ENCODE measurements at places on chromosomes 6 and 20.
A peak's percentile ranks its signal among the peaks of the same experiment; 100 is the strongest.

GRCh38 chr20:35387334-35387733, 24.4 kb downstream of the UQCC1 start:
- DNase-seq, result no peak

DNA sequence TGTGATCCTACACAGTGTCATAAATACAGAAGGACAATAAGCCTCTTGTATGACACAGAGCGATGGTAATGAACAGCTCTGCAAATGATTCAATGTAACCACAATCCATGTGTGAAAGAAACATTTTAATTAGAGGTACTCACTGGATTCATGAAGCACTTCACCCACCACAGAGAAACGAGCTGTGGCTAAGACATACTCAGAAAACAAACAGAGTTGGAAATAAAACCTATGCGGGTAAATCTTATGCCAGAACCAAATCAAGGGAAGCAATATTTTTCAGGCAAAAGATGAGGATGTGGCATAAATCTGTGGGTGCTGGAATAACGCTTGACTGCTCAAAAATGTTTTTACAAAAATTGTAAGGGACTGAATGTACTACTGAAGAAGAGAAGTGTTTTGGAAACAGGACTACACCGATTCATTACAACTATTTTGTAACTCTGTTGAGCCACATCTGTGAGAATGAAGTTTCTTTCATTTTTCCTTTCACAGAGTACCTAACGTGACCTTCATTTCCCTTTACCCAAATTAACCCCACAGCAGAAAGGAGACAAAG, 112.1 kb downstream of the WDR27 start:
- DNase-seq, result no peak

DNA sequence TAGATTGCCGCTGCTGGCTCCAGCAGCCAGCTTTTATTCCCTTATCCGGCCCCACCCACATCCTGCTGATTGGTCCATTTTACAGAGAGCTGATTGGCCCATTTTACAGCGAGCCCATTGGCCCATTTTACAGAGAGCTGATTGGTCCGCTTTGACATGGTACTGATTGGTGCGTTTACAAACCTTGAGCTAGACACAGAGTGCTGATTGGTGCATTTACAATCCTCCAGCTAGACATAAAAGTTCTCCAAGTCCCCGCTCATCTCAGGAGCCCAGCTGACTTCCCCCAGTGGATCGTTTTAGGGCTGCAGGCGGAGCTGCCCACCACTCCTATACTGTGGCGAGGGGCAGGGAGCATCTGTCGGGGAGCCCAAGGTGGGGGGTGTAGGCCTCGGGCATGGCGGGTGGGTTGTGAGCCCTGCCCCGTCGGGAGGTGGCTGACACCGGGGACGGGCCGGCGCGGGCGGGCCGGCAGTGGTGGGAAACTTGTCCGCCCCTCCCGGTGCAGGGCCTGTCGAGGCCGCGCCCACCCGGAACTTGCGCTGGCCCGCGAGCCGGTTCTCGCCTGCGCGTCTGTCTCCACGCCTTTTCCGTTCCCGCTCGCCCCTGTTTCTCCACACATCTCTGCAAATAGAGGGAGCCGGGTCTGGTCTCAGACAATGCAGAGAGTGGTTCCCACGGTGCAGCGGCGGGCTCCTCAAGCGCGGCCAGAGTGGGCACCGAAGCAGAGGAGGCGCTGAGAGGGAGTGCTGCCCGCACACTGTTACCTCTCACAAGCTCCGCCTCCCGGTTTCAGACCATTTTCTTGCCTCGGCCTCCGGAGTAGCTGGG, 86.1 kb upstream of the STMND1 start:
- DNase-seq, result no peak

- DNase-seq, result no peak
Measured at GRCh38 chr6:30882204-30882758, 2.0 kb upstream of the DDR1 start.

DNA sequence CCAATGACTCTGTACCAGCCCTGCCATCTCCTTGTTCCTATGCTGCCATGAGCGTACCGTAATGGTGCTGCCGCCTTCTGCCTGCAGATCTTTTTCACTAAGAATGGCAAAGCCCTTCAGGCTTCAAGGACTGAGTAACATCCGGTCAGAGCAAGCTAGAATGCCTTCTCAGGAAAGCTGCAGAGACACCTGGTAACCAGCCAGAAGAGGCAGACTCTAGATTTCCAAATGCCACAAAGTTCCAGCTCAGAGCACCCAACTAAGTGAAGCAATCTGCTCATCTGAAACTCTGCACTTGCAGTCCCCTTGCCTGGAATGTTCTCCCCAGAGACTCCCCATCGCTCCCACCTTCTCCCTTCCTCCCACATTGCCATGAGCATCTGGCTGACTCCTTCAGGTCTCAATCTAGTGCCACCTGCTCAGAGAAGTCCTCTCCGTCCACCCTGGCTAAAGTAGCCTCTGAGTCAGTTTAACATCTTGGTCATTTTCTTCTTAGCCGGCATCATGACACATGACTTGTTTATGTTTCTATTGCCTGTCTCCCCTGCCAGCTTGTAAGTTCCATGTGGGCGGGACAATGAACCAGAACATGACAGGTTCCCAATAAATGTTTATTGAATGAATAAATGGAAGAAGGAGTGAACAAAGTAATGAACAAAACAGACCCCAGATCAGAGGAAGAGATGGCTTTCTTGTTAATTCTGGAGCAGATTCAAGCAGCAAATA, 6.9 kb upstream of the OCSTAMP start:
- no peak for DNase-seq

- DNase-seq, result no peak
Measured at GRCh38 chr6:5447921-5448320, 186.6 kb downstream of the FARS2 start.

GRCh38 chr6:93021235-93021915, 398.0 kb downstream of the EPHA7 start:
- peak; percentile 14 for DNase-seq

GRCh38 chr20:62202676-62203377, 17.3 kb downstream of the HRH3 start:
- DNase-seq, result no peak

- no peak for DNase-seq
Measured at GRCh38 chr20:57407541-57407956, 16.4 kb downstream of the RBM38 start.

DNA sequence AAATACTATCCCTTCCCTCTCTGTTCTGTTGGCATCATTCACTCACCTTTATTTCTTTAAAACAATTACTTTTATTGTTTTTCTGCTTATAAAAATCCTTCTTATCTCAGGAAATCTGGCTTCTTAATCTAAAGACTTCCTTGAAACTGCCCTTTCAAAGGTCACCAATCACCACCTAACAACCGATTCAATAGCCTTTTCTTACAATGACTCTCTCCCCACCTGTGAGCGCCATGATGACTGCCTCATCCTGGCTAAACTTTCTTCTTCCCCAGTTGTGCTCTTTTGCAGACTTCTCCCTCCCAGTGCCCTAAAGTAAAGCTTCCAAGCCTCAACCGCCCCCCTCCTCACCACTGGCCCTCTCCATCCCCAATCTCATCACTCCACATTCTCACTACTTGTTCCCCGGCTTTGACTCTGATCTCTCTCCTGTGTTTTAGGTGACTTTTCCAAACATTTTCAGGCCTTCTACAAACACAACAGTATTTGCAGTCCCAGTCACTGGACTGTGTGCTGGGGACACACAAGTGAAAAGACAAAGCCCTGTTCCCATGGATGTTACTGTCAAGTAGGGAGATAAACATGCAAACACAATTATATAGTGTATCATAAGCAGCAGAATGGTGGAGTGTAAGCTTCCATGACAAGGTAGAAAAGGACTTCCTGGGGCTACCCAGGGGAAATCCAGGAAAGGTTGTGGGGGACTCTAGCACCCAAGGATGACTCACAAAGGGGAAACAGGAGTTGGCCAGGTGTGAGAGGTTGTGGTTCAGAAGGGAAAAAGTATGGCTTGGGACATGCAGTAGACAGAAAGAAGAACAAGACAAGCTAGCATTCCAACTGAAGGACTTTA, 12.8 kb downstream of the NHSL1 start:
- no peak for DNase-seq

DNA sequence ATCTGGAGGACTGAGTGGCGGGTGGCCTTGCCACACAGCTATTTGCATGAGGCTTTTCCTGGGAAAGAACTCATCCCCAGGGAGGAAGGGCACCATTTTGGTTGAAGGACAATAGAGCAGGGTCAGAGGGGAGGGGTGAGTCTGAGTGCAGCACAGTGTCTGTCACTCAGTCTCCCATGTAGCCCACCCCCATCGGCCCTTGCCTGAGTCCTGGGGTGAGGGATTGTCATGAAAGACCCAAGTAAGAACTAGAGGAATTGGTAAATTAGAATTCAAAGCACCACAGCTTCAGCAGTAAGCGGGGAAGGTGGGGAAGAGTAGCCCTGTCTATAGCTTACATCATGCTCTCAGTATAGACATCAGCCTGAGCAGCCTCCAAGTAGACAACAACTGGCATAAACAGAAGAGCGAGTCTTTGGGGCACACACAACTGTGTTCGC, 90.4 kb upstream of the TMEM30A start:
- no peak for DNase-seq

DNA sequence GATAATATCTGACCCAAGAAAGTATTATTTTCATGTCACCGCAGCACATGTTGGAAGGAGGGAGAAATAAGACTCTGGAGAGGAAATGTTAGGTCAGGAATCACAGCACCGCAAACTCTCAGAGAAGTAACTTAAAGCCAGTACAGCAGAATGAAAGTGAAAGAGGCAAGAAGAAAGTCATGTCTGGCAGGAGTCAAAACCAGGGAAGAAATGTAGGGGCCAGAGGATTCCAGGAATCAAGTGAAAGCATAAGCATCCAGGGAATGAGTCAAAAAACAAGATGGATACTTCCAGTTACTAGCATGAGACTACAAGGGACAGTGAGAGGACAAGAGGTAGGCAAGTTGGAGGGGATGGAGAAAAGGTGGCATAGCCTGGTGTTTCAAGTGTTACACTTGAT, 80.4 kb downstream of the AK9 start:
- DNase-seq, result no peak

GRCh38 chr6:151322570-151322969, 68.8 kb downstream of the ZBTB2 start:
- no peak for DNase-seq

DNA sequence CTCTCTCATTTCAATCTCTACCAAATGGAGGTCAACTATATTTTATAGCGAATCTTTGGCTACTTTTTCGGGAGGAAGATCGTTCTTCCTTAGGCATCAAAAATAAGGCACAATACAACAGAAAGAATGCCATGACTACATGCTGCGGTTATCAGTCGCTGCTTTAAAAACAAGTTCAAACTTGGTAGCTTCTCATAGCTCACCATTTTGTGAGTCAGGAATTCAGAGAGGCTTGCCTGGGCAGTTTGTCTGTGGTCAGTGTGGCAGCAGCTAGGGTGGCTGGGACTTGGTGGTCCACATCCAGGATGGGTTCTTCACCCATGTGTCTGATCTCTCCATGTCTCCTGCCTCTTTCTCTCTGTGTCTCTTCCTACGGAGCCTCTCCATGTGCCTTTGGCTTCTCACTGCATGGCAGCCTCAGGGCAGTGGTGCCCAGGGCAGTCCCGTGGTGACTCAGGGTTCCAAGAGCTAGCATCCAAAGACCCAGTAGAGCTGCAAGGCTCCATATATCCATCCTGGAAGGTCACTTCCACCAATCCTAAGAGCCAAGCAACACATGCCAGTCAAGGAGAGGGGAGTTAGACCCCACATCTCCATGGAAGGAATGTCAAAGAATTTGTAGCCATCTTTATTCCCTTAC, 10.4 kb downstream of the SCML4 start:
- no peak for DNase-seq

DNA sequence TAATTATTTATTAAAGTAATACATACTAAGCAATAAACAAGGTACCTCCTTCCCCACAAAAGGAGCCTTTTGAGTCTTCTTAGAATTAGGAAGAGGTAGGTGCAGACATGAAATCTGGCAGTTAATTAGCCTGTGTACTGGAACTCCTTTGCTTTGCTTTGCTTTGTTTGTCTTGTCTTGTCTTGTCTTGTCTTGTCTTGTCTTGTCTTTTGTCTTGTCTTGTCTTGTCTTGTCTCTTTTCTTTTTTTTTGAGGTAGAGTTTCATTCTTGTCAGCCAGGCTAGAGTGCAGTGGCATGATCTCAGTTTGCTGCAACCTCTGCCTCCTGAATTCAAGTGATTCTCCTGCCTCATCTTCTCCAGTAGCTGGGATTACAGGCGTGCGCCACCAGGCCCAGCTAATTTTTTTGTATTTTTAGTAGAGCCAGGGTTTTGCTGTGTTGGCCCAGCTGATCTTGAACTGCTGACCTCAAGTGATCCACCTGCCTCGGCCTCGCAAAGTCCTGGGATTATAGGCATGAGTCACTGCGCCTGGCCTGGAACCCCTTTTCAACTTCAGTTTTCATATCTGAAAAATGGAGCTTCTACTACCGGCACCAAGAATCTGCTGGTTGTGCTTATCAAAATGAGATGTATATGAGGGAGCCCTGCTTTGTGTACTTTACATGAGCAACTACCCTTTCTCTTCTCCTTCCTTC, 301.2 kb downstream of the CDKAL1 start:
- no peak for DNase-seq

DNA sequence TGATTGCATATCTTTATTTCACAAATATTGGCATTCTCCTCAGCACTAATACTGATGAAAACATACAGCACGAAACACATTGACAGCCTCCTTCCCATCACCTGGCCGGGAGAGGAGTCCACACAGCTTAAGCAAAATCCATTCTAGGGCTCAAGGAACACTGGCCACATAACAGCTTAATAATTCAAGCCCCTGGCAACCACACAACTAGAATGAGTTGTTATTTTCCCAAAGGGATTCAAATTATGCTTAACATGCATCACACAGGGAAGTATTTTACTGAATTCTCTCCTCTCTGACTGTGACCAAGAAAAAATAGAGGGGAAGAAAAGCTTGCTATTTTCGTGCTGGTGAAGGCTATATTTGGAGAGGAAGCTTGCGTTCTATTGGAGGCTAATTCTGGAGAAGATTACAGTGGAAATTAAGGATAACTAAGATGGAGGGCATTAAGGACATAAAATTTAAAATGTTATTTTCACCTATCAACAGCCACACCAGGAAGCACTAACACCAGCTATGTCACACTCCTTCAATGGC, 198.5 kb downstream of the ADGRG6 start:
- DNase-seq, result no peak

DNA sequence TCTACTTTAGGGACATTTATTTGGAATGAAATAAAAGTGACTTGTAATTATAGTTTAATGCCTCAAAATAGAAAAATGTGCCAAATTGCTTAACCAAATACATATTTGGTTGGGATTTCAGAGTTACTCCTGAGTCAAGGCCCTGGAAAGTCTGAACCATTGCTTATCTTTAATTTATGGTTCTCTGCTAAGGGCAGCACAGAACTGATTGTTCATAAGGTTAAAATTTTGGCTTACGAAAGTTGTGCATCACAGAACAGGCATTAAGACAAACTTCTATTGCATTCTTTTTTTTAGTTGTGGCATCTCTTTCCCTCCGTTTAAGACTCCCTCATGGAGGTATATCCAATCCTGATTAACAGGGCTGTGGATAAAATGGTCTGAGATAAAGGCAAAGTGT, 92.2 kb upstream of the TENT5A start:
- DNase-seq, result no peak

- no peak for DNase-seq
Measured at GRCh38 chr20:1829531-1829930, 65.7 kb upstream of the SIRPA start.

- DNase-seq, result no peak
Measured at GRCh38 chr6:134166511-134167261, 114.3 kb upstream of the SLC2A12 start.

- DNase-seq, result no peak
Measured at GRCh38 chr20:47765691-47766594, 19.3 kb downstream of the SULF2 start.

All from NCI-H446 (cell line).